ENCODE measurements at places on chromosomes 16 and 17.

DNA sequence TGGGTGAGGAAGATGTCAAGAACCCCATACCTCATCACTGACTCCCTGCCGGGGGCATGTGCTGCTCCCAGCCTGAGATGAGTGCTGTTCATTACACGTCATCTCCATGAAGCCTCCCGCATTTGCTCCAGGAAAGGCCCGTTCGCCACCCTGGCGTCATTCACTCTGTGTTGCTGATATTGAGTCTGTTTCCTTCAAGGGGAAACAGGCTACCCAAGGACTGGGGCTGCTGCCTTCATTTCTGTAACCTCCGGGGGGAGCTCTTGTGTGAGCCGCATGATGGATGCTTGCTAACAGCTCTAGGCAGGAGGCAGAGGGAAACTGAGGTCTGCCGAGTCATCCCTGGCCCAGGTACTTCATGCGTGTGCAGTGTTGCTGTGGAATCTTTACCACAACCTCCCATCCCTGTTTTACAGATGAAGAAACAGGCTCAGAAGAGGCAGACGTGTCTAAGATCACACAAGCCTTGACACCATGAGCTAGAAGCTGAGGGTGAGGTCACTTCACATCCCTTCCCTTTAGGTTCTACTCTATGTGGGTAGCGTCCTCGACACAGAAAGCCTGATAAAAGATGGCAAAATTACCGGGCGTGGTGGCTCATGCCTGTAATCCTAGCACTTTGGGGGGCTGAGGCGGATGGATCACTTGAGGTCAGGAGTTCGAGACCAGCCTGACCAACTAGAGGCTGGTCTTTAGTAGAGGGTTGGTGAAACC lies 3.5 kb upstream of the ARMC5 start:
- DNase-seq: peak; percentile 41

- no peak for DNase-seq
Observed at GRCh38 chr16:74465281-74465680, 44.0 kb upstream of the CLEC18B start.

DNA sequence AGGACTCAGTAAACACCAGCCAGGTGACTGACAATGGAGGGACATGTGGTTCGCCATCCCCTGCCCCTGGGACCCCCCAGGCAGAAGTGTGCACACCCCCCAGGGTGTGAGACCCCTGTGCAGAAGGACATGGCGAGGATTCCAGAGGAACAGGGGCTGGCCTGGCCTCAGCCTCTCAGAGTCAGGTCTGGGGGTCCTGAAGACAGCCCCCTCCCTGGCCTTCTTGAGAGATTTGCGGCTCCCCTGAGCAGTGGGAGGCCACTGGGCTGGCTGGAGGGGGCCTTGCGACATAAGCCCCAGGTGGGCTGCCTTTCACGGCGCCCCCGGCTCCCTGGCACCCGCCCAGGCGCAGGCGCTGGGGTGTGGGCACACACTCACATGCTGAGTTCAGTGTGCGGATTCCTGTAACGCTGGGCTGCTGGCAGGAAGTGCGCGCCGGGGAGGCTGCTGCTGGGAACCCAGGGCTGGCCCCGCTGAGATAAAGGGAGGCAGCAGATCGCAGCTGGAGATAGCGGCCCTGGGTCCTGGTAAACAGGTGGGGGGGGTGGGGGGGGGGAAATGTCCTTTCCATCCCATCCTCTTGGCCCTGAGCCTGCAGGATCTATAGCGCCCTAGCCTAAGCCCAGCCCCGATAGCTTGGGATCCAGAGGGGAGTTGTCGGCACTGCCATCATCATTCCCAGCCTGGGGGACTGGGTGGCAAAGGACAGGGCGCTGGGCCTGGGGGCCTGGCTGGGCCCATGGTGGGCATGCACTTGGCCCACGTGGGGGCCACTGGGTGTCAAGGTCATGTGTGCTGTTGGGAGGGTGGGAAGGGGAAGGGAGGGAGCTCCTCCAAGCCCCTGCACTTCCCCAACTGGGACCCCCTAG lies 27.1 kb downstream of the TMEM235 start:
- DNase-seq: no peak

DNA sequence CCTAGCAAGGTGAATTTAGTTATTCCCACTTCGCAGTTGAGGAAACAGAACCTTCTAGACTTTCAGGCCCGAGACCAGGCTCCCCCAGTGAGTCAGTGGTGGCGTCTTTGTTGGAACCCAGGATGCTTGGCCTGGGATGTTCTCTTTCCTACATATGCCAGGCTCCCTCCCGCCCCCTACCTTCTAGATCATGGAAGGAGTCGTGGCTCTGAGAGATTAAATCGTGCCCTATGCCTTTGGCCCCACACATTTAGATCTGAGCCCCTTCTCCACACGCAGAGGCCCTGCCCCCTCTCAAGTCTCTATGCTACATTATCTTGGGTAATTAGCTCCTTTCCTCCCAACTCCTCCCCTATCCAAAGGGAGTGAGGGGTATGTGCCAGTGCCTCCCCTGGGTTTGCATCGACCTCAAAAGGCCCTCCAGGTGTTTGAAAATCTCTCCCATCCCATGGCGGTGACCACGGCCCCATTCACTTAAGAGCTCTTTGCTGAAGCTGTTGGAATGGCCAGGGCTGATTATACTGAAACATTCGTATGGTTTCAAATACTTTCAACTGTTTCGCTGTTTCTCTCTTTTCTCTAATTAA lies 3.0 kb downstream of the NGFR start:
- peak; percentile 25 for DNase-seq

Measured in ELR (cell line).